ENCODE measurements at places on chromosomes 5 and 9.

DNA sequence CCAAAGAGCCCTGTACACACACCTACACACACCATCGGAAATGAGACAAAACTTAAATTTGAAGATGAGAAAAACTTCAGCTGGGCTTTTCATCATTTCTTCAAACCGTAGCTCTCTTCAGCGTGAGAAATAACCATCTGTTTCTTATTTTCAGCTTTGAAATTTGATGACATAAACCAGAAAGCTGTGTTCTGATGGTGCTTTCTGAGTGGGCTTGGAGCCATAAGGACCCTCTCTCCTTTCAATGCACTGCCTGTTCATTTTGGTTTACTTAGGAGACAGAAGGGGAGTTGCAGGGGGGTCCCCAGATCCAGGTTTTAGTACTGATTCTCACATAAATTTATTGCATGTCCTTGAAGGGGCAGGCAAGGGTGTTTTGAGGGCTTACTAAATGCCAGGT, 9.5 kb downstream of the FBXO10 start:
- DNase-seq: no peak

DNA sequence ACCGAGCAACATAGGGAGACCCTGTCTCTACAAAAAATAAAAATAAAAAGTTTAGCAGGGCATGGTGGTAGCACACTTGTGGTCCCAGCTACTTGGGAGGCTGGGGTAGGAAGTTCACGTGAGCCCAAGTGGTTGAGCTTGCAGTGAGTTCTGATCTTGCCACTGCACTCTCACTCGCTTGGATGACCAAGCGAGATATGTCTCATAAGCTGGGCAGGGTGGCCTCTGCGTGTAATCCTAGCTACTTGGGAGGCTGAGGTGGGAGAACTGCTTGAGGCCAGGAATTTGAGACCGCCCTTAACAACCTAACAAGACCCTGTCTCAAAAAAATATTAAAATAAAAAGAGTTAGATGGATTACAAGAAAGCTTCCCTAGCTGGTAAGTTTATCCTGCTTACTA, 32.5 kb downstream of the RASA1 start:
- DNase-seq: no peak

DNA sequence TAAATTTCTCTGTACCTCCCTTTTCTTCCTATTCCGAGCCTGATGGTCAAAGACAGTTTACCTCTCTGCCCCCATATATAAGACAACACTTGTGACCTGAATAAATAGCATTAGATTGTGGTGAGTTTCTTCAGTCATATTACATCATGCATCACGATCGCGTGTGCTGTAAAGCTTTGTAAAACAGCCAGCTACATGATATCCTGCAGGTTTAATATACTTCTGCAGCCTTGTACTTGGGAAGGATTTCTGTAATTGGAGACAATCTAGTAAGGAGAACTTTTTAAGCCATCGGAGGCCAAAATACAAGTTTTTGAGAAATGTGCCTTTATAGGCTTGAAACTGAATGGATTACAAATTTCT, 711.8 kb upstream of the WWC1 start:
- DNase-seq: no peak

DNA sequence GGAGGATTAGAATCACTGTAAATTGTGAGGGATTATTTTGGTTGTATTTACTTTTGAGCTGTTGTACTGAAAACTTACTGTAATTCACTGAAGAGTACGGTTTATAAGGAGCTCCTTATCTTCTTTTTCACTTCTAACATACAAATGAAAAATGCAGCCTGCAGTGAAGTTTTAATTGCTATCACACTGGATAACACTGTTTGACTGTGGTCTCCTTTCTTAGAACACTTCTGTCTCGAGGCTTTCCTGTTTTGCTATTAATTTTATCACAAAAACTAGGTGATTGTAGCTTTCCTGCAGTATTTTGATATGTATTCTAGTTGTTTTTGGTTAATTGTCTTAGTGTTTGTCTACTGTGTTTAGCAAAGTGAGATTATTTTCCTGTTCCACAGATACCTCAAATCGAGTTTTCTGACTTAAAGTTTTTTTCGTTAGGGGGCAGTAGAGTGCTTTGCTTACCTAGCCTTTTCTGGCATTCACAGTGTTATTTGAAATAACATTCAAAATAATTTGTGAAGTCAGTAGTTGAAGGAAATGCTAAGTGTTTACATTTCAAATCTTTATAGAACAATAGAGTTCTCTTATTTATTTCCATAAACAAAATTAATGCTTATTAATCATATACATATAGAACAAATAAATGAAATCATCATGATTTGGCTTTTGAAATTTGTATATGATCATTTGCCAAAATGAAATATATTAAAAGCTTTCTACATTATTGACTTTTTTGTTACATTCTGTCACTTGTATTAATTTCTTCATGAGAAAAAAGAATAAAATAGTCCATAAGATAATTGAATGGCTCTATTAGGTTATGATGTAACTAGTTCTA, 52.9 kb downstream of the COMMD10 start:
- no peak for DNase-seq

- no peak for DNase-seq
Measured at GRCh38 chr5:179771311-179771895, 22.4 kb upstream of the LTC4S start.

GRCh38 chr9:116806075-116806474, 119.0 kb downstream of the TRIM32 start:
- DNase-seq: no peak

- no peak for DNase-seq
Measured at GRCh38 chr5:55176176-55176818, 3.3 kb upstream of the CDC20B start.

- no peak for DNase-seq
Measured at GRCh38 chr5:60020457-60020856, 126.9 kb upstream of the PDE4D start.

DNA sequence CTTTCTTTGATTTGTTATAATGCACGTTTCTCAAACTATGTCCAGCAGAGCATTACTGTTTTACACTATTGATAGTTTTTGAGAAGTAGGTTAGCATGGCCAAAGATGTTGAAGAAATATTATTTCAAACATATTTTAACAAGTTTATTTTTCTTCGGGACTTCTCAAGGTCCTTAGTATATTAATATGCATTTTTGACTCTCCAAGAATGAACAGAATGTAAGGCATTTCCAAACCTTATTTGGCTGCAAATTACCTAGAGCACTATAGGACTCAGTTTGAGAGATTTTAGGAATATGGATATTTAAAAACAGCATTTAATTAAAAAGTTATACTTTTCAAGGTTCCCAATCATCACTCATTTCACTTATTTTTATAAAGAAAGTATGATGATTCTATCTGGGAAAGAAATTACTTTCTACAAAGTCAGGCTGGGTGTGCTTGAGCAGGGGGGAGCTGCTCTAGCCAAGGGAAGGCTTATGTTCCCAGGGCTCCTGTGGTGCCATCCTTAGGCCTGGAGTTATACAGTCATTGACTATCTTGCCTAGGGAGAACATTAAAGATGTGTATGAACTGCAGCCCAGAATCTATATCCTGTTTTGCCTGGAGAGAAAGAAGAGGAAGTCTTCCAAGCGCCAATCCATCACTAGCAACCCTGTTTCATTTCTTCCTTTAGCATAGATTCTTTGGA, 27.6 kb upstream of the NREP start:
- DNase-seq: no peak

DNA sequence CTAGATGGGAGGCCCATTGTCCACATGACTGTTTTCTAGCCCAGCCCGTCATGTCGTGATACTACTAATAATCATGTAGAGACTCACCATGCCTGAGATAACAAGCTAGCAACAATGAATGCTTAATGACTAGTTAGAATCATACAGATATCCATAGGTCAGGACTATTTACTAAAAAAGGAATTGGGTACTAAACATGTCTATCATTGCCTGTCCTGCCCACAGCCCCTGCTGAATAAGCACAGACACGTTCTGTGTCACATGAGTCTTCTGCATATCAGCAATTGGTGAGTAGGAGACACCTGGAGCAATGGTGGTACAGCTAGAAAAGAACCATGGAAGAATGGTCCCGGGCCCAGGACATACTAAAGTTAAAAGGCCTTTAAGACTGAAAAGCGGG, 18.0 kb downstream of the FRRS1L start:
- DNase-seq: no peak

- no peak for DNase-seq
Measured at GRCh38 chr9:83538172-83538889, at the start of gene FRMD3. Gene FRMD3 (minus strand): TSS chr9:83538401. CDS start chr9:83538231, 170 bp downstream.

DNA sequence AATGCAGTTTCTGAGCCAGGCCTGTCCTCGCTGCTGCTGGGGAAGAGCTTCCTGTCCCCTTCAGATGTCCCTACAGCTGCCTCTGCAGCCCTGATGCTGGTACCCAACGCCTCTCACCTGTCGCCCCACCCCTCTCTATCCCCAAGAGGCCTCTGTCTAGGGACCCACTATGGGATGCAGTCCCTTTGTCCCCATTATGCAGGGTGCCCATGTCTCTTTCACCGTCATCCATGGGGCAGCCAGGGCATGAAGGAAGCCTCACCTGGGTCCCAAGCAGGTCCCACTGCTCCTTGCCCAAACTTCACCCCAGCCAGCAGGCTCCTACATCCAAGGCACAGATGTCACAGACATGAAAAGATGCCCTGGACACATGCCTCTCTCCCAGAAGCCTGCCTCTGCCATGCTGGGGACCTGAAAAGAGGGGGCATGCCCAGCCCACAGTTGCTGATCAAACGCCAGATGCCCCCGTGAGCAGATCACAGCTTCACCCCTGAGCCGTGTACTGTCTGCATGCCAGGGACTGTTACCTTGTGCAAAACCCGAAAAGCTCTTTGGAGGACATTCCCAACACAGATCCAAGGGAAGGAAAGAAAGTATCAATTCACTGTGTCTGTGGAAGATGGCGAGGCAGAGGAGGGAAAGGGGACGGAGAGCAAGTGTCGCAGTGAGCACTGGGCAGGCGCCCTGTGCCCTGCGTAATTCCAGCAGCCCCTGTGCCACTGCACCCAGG, 81.0 kb downstream of the ADAMTS2 start:
- no peak for DNase-seq

GRCh38 chr5:68406767-68407241, 191.2 kb downstream of the PIK3R1 start:
- no peak for DNase-seq

GRCh38 chr9:9998491-9999287, 614.1 kb downstream of the PTPRD start:
- no peak for DNase-seq

DNA sequence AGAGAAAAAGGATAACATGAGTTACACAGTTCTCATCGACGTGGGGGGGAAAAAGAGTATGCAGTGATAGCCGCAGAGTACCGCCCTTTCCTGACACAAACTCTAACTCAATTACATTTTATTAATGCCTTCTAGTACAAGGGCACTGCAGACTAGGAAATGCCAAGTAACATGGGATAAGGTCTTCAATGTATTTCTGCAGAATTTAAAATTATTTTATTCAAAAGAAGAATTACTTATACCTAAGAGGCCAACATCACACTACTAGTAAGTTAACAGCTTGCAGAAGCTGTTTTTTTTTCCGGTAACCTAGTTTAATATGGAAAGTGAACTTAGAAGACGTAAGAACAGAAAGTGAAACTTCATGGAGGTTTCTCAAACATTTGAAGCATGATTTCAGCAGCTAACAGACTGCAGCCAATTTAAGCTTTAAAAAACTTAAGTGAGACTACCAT, 3.9 kb downstream of the SETX start:
- no peak for DNase-seq

GRCh38 chr5:7548596-7548995, 152.7 kb downstream of the ADCY2 start:
- DNase-seq: no peak

- no peak for DNase-seq
Measured at GRCh38 chr9:100699668-100700067, 121.8 kb downstream of the CAVIN4 start.

DNA sequence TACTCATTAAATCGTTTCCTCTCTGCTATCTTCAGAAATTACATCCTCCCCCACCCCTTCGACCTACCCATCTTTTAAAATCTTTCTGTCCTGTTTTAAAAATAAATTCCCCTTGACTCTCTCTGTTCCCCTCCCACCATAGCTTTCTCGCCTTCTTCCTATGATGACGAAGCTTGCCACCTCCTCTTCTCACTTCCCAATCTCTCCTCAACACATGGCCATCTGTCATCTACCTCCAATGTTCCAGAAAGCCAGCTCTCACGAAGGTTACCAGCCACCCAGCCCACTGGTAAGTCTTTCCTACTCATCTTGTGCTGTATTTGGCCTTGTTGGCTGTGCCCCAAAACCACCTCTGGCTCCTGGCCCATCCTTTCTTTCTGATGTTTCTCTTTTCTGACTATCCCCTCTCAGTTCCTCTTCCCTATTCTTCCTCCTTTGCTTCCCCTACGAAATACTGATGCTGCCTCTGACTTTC, 346.3 kb downstream of the ENC1 start:
- no peak for DNase-seq

- DNase-seq: no peak
Measured at GRCh38 chr9:129576546-129577543, 44.1 kb downstream of the C9orf50 start.

- no peak for DNase-seq
Measured at GRCh38 chr5:124740991-124741583, 5.4 kb downstream of the ZNF608 start.

GRCh38 chr5:164214698-164215097, 709.3 kb downstream of the MAT2B start:
- DNase-seq: no peak

GRCh38 chr5:95620870-95621838, 1.3 kb downstream of the GPR150 start:
- no peak for DNase-seq

DNA sequence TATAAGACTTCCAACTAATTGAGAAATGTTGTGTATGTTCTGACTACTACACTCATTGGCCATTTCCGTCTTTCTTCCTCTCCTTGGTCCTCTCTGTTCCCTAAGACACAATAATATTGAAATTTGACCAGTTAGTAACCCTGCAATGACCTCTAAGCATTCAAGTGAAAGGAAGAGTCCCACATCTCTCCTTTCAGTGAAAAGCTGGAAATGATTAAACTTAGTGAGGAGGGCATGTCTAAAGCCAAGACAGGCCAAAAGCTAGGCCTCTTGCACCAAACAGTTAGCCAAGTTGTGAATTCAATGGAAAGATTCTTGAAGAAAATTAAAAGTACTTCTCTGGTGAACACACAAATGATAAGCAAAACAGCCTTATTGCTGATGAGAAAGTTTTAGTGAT, 122.5 kb downstream of the PRR16 start:
- DNase-seq: no peak

GRCh38 chr5:86918246-86918645, 300.5 kb downstream of the COX7C start:
- no peak for DNase-seq

GRCh38 chr5:82265047-82265446, 13.1 kb downstream of the RPS23 start:
- no peak for DNase-seq

GRCh38 chr5:168320805-168321204, 29.4 kb downstream of the WWC1 start:
- DNase-seq: no peak

DNA sequence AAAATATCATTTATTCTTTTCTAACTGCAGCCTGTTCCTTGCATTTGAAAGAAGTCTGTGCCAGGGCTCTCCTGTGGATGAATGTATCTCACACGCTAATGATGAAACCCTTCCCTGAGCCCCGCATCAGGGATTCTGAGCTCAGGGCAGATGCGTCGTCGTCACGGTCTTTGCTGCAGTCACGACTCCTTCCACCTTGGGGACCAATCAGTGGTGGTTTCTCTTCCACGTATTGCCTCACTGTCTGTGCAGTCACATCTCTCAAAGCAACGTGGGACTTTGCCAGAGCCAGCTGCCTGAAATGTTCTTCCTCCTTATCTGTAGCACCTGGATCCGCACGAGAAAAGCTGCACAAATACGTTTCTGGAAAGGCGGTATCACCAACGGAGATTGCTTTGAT, 13.9 kb upstream of the UBE2QL1 start:
- no peak for DNase-seq

- no peak for DNase-seq
Measured at GRCh38 chr9:21744320-21744719, 58.1 kb upstream of the MTAP start.
